Epithelial cell of esophagus (primary cell): ENCODE measurements at places on chromosomes 4 and X.

DNA sequence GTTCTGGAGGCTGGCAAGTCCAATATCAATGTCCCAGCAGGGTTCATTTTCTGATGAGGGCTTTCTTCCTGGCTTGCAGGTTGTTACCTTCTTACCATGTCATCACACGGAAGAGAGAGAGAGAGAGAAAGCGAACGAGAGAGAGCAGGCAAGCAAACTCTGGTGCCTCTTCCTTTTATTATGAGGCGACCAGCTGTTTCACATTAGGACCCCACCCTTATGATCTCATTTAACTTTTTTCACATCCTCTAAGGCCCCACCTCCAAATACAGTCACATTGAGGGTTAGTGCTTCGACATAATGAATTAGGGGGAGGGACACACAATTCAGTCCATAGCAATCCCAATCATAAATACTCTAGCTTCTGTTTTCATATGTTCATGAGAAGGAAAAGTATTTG lies 10.6 kb upstream of the GPR174 start:
- no peak for DNase-seq

- DNase-seq, result no peak
Observed at GRCh38 chrX:50115973-50116372, 84.8 kb downstream of the AKAP4 start.

DNA sequence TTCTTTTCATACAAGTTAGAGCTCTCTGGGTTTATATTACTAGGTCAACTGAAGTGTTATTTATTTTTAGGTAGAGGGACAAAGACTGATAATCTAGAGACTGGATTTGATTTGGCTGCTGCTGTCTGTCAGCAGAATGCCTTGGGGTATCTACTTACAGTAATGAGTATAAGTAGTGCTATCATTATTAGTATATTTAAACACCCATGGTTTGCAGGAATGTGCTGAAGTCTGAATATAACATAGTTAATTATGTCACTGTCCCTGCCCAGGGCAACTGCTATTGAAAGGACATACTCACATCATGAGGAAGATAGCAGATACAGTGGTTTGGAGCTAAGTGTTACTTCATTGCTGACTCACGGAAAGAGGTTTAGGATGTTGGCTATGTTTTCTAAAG lies 76.2 kb downstream of the PRRG1 start:
- peak; percentile 1 for DNase-seq

DNA sequence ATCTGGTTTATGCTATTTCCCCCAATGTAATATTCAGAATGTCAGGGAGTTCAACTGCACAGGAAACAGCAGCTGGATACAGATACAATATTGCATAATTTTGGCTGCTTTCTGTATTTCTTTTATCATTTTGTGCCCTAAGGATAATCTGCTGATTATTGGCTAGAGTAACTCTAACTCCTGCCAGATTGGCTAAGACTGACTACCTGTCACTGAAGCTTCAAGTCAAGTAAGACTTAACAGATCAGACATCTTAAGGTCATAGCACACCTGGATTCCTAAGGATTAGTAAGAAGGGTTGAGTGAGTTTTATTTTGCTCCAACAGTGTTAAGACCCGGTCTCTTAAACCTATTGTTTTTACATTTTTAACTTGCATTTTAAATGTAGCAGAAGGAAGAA lies 136.8 kb downstream of the KLF8 start:
- peak; percentile 16 for DNase-seq

DNA sequence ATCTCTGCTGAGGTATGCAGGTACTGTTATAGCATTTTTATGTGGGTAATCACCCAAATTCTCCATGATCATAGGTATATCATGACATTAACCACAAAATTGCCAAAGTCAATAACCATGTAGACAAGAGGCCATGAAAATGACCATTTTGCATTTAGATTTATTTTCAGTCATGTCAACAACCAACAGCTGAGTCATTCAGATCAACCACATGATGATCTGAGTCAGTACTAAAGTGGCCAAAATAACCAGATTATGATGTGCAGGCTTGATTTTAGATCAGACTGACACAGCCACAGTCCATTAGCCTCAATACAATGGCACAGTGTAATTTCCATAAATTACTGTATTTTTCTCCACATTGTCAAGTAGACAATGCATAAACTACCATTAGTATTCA lies 240.5 kb downstream of the GRIA3 start:
- DNase-seq, result peak; percentile 61

DNA sequence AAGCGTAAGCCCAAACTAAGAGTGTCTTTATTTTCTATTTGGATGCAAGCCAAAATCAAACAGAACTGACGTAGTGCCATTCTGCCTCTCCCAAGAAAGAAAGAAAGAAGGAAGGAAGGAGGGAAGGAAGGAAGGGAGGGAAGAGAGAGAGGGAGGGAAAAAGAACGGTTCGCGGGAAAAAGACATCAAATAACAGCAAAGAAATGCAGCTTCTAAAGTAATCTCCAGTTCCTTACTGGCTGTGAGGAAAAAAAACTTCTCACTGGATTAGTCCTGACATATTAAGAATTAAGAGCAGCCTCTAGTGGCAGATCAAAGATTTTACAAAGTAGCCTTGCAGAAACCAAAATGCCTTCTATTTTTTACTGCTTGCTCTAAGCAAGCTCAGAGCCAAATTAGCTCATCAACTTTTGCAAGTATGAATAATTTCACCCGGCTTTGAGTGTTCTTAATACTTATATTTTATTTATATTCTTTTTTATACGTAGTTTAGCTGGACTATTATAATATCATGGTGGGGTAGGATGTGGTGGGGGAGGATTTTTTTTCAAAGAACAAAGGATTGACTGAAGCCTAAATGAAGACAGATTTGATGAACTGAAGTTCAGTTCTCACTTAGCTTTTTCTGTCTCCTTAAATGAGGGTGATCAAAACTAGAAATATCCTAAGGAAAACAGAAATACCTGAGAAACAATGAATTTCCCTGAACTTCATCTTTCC lies 36.6 kb downstream of the PITX2 start:
- DNase-seq, result peak; percentile 70
